Stimulated activated CD8-positive, alpha-beta memory T cell treated with anti-CD3 and anti-CD28 coated beads, Interleukin-7, amount 100 ng/mL, for 4 hours (primary cell): ENCODE measurements at places on chromosomes 11 and 22.

GRCh38 chr22:37316875-37317371, 34.6 kb downstream of the CYTH4 start:
- peak; percentile 54 for DNase-seq

- DNase-seq: peak; percentile 36
Measured at GRCh38 chr11:63635762-63636465, 21.7 kb upstream of the PLAAT3 start.

DNA sequence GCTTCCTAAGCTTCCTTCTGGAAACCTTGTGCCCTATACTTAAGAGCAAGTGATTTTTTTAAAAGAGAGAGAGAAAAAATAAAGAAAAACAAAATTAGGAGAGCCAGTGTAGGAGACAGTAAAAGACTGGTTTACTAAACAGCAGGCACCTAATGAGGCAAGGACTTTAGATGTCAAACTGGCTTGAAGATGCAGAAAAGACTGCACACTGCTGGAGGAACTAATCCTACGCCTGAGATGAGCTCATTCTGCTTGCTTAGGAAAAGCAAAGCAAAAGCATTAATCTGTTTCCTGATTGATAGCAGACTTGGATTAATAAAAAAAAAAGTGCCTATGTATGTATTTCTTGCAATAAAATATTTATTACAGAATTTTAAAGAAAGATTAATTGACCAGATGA, 113.6 kb upstream of the SEZ6L start:
- no peak for DNase-seq

GRCh38 chr11:57541169-57541568, 3.8 kb downstream of the SMTNL1 start:
- DNase-seq: no peak

DNA sequence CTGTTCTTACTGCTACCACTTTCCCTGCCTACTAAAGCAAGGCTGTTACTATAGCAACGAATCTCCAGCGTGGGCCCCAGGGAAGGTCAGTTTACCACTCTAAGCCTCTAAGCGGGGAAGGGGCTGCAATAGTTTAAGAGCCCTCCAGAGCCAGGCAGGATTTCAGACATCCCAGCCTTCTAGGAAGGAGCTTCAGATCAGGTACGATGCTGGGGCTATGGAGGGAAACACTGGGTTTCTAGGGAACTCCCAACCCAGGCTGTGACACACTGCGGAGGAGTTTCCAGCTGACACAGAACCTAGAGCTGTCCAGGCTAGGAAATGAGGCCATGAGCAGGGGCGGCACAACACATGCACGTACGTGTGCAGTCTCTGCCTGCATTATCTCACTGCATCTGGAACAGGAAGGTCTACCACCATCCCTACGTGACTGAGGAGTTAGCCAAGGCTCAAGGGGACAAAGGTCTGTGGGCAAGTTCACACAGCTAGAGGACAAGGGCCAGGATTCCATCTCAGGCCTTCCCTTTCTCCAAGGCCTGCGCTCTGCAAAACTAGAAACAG, 20.4 kb downstream of the HPS4 start:
- DNase-seq: no peak

DNA sequence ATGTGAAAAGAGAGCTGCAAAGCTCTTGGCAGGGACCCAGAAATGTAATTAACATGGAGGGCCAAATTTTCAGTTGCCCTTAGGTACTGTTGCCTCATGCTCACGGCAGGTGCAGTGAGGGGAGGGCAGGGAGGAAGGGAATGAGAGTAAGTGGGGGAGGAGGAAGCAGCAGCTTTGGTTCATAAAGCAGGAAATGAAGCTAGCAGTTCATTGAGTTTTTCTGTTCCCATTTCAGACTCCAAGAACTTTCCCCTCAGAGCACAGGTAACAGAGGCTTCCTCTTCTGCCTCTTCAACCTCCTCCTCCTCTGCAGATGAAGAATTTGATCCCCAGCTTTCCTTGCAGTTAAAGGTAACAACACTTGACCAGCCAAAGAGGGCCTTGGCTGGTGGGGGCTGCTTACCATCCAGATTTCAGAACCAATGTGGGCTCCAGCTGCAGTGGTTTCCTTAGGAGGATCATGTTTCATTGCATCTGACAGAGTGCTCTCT, 57.9 kb upstream of the PARVA start:
- DNase-seq: no peak

DNA sequence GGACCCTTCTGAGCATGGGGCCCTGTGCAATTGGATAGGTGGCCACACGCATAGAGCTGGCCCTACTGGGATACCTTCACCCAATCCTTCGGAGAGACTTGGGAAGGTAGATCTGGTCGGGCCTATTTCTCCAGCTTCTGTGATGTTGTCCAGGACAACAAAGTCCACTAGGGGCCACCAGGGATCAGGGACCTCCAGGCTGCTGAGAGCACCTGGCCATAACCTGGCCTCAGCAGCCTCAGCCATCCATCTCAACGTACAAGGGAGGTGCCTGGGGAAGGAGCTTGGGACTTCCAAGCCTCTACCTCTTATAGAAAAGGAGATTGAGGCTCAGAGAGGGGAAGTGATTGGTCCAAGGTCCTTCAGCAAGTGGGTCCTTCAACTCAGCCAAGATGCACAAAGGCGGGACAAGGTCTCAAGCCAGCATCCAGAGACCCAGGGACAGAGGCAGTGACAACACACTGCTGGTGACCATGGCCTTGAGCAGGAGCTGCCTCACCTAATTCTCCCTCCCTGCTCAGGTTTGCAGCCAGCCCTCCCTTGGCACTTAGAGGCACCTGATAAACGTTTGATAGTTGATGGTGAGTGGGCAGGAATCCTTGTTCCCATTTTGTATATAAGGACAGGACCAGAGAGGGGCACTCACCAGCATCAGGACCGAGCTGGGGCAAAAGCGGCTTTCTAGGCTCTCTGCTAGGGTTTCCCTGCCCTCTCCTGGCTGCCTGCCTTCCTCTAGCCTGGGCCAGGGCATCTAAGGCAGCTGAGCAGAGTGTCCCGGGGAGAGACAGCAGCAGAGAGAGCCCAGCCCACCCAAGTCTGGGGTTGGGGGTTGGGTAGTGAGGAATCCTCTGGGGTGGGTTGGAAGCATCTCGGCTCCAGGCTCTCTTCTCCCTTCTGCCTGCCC, 4.5 kb downstream of the RAC2 start:
- DNase-seq: no peak

- no peak for DNase-seq
Measured at GRCh38 chr22:41302021-41302767, 869 bp downstream of the ZC3H7B start.

DNA sequence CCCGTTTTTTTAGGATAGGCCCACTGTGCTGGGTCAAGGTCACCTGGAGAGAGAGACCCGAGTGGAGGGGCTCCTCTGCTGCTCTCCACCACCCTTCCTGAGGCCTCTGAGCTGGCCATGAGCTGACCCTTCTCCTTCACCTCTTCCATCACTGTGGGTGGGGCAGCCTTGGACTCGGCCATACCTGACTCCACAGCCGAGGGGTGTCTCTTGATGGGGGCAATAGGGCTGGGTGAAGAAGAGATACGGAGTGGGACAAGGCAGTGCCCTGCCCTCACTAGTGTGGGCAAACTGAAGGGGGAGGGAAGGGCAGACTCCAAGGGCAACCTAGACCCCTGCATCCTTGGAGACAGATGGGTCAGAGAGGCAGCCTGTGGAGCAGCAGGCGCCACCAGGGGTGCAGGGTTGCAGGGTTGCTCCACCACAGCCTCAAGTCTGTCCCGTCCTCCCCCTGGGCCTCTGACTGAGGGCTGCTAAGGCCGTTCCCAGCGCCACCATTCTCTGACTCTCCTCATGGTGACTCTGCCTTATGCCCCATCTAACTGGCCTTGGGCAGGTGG, 20.1 kb upstream of the NECTIN1 start:
- DNase-seq: no peak

- DNase-seq: no peak
Measured at GRCh38 chr11:132539590-132540368, 992.5 kb downstream of the OPCML start.

DNA sequence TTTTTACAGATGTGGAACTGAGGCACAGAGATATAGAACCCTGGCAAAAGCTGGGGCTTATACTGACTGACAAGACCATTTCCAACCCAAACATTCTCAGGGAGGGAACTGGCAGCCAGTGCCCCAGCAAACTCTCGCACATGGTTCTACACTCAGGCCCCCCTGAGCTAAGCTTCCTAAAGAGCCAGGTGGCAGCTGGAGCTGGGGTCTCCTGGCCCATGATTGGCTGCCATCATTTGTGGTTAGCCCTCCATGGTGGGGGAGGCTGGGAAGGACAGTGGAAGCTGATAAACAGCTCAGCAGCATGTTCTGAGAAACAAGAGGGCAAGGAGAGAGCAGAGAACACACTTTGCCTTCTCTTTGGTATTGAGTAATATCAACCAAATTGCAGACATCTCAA, at the start of gene RAG1:
TSS of gene RAG1 (plus strand) at position 314 of the 400 bp plus-strand sequence. CDS start 5,298 bp downstream, outside the sequence.
- no peak for DNase-seq

GRCh38 chr11:110148775-110149744, 55.9 kb downstream of the ZC3H12C start:
- no peak for DNase-seq

- peak; percentile 8 for DNase-seq
Measured at GRCh38 chr22:49826603-49827270, 936 bp downstream of the BRD1 start.

GRCh38 chr22:49286181-49286760, 541.4 kb downstream of the BRD1 start:
- no peak for DNase-seq
